ENCODE measurements at places on chromosomes 5 and 9.

- DNase-seq: no peak
Observed at GRCh38 chr5:141734501-141735229, 52.6 kb upstream of the ARAP3 start.

DNA sequence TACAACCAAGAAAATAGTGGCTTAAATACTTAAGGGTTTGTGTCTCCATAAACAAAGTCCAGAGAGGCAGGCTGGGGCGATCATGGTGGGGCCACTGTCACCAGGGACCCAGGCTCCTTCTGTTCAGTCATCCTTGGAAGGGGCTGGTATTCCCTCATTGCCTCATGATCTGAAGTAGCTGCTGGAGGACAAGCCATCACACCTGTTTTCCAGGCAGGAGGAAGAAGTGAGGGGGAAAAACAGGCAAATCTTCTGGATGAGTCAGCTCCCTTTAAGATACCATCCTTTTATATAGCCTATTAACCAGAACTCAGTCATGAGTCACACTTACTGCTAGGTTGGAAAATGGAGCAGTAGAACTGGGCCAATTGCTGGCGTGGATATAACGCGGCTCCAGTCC lies 92.3 kb downstream of the DAP start:
- no peak for DNase-seq

- DNase-seq: no peak
Observed at GRCh38 chr5:119332208-119332607, 23.6 kb upstream of the TNFAIP8 start.

GRCh38 chr5:161598686-161599085 lies 52.2 kb upstream of the GABRB2 start:
- no peak for DNase-seq

All from activated CD4-positive, CD25-positive, alpha-beta regulatory T cell (primary cell).